Glutamatergic neuron (in vitro differentiated cells): ENCODE measurements at places on chromosomes 2 and 18. TPM values are rescaled to one million over a fixed set of nuclear protein-coding genes. Genes with fewer than 3 reads are reported as not detected.

- DNase-seq: no peak
These were observed 5.8 kb downstream of the ASIC4 start for GRCh38 chr2:219520079-219520478.

GRCh38 chr2:216420367-216421101 is 8.2 kb downstream of the SMARCAL1 start:
- no peak for DNase-seq

- no peak for DNase-seq
These were observed 238.6 kb downstream of the TWIST2 start for GRCh38 chr2:239086325-239087020.

DNA sequence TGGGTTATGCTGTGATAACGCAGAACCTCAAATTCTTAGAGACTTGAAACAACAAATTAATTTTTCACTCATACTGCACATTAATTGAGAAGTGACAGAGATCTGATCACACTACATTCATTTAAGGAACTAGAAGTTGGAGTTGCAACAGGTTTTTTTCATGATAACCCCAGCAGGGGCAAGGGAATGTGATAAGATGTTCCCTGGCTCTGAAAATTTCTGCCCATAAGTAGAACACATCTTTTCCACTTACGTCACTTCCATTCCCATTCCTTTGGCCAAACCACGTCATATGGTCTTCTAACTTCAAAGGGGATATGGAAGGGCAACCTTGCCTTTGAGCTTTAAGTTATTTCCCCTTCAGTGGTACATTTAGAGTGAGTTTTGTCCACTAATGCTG is 29.7 kb upstream of the PSME4 start:
- no peak for DNase-seq

- no peak for DNase-seq
These were observed 60.3 kb downstream of the STEAP3 start for GRCh38 chr2:119283873-119284331.

DNA sequence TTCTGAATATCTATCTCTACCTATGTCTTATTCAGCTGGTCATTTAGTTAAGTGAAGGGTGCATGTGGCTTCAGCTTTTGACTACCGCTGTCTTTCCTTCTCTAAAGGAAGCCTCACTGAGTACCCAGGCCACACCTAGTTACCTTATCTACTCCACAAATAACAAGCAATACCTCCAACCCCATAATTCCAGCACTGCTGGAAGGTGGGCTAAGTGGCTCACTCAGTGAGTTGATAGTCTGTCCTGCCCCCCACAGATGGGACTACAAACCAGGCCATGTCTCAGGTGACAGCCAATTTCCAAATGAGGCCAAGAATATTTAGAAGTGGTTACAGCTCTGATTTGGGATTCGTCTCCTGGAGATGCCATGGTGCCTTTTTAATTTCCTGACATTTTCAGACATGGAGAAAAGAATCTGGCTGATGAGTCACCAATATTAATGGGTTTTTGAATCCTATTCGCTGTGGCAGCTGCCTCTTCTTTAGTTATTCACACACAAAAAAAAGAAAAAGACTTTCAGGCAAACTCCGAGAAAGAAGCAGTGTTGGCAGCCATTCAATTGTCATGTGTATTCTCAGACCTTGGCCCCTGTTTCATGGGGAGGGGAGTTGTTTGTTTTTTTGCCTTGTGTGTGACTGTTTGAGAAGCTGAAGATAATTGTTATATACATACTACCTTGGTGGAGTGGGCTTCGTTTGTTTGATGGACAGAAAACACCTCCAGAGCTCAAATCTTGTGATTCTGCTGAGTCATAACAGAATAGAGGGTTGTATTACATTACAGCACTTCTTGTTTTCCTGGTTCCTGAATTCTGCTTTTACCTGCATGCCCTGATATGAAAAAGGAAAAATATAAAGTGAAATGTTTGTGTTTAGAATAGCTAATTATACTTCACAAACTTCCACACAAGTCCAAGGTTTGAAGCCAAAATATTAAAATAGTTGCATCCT is 64.2 kb downstream of the SCG2 start:
- no peak for DNase-seq

DNA sequence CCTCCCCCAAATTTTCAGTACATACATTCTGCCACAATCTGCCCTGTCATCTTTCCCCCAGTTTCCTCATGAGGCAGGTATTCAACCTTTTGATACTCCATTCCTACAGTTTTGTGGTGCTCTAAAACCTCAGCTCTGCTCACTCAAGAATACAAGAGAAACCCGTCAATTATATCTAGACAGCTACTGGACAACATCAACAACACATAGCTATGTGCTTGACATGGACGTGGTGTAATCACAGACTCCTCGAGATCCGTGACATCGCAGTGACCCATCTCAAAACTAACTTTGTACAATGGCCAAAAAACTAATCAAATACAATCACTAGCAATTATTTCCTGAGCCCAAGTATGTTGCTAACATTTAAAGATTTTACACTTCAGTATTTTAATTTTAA is 23.6 kb downstream of the WDSUB1 start:
- no peak for DNase-seq

DNA sequence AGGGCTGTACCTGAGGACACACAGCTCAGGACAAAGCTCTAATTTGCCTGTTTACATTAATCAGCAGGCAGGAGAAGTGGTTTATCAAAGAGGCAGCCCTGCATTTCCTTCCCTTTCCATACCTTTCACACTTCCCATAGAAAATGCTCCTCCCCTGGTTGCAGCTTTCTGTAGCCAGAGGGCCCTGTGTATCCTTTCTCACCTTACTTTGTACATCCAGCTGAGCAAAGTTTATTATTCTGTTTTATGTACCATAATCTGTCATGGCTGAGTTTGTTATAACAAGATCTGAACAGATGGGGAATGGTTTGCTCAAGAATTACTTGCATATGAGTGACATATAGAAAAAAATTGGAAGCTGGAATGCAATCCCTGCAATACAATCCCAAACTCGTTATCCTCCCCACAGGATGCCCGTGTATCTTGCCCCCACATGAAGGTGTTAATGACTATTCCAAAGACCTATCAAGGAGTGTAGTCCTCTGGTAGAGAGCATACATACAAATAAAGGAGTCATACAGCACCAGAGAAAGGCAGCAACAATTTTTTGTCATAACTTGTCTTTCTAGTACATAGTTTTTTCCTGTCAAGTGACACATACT is 1025.8 kb upstream of the KLHL29 start:
- DNase-seq: no peak

- DNase-seq: no peak
These were observed 8.0 kb downstream of the KLF7 start for GRCh38 chr2:207157731-207158130.

Gene KIAA2012
- total RNA-seq: not detected

Gene TTC21B
- 46.2 TPM for total RNA-seq
